Ureter (tissue), 1 donor: ENCODE measurements at places on chromosomes 7 and 10.

- no peak for DNase-seq
Observed at GRCh38 chr10:103584216-103585010, 90.9 kb downstream of the NEURL1 start.

GRCh38 chr7:15557186-15557585 lies 4.6 kb downstream of the AGMO start:
- DNase-seq, result no peak

DNA sequence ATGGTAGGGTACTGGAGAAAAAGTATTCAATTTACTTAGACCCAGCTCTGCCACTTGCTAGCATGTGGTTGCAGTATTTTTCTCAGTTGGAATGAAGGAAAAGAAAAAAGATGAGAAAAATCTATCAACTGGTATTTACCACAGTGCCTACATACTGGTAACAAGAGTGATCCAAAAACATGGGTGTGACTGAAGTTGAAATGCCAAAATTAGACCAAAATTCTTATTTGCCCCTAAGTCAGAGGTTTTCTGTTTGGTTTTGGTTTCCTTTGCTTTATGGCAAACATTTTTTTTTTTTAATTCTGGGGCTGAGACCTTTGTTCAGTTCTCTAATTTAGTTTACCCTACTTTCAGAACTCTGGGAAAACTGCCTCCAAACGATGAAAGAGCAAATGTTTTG lies 12.3 kb downstream of the HYCC1 start:
- no peak for DNase-seq

- DNase-seq, result no peak
Observed at GRCh38 chr10:82591421-82591820, 716.4 kb downstream of the NRG3 start.

- DNase-seq, result no peak
Observed at GRCh38 chr7:106329408-106329807, 44.6 kb upstream of the NAMPT start.

- no peak for DNase-seq
Observed at GRCh38 chr10:121522831-121523230, 75.4 kb downstream of the FGFR2 start.

DNA sequence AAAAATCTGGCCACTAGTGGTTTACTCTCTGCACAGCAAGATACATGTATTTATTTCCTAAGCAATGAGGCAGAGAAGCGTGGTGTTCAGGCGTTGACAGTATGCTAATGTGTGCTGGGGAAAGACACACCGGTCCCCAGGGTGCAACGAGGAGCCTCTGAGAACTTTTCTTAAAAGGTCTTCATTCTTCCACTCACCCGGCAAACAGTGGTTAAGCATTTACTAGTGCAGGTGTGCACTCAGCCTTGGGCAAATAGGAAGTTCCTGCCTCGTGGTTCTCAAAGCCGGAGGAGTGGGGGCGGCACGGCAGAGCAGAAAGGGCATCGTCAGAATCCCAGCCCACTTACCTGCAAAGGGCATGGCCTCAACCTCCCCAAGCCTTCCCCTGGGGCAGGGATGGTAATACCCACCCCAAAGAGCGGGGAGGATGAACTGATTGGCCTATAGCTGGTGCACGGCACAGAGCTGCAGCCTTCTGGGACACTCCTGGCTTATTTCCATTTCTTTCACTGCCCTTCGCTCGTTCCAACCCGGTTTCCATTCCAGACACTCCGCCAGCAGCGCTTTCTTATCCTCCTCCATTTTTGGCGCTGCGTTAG lies 184.3 kb upstream of the CTBP2 start:
- no peak for DNase-seq
